ENCODE measurements at places on chromosomes 1 and 21.
A peak's percentile ranks its signal among the peaks of the same experiment; 100 is the strongest.

- no peak for DNase-seq
Observed at GRCh38 chr21:46172863-46173528, 11.3 kb downstream of the SPATC1L start.

DNA sequence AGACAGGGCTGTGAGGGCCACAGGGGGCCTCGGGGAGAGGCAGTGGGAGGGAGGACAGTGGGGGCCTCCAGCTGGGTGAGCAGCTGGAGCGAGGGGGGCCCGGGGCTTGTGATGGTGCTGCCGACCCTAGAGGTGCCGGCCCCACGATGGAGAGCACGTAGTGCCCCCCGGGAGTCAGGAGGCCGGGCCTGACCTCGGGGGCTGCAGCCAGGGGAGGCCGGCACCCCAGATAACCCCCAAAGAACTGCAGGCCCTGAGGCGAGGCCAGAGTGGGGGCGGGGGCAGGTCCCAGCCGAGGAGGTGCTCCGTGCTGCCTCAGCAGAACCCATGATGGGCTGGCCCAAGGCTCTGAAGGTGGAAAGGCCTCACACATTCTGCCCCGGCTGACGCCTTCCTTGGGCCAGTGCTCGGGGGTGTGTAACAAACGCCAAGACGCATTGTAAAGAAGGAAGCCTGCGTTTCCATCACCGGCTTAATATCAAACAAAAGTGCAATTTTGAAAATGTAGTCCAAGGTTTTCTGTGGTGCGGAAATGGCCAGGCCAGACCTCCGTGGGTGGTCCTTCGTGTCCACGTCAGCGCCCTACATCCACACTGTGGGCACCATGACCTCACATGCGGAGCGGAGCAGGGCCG is 55.2 kb downstream of the COL6A1 start:
- DNase-seq, result no peak

DNA sequence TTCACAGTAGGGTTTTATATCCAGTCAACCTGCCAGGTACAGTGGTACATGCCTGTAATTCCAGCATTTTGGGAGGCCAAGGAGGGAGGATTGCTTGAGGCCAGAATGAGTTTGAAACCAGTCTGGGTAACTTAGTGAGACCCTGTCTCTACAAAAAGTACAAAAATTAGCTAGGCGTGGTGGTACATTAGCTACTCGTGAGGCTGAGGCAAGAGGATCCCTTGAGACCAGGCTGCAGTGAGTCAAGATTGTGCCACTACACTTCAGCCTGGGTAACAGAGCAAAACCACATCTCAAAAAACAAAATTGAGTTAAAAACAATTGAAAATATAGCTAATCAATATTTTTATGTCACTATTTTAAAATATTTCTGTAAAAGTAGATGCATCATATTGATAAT is 33.2 kb downstream of the DDI2 start:
- no peak for DNase-seq

- no peak for DNase-seq
Observed at GRCh38 chr1:198018529-198018928, 101.4 kb downstream of the LHX9 start.

DNA sequence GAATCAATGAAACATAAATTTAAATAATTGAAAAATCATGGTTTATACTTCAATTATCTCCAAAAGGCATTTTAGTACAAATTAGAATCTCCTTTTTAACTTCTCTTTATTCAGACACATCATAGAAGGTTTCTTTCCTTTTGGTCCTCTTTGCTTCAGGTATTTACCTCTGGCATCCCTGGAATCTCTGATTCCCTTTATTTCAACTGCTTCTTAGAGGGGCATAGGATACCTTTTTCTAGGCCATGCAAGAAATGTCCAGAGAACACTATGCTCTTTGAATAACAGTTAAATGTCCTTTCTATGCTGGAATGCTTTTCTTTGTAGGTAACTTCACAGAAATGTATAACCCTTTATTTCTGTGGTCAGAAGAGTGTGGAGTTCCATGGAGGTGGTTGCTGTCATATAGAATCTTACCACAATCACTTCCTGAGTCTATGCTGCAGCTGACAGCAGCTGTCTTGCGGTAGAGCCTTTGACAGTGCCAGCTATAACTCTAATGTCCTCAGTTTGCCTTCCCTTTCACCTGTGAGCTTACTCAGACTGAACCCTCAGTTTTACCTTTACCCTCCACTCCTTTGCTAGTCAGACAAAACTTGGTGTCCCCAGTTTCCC is 8.6 kb downstream of the LAMC2 start:
- peak; percentile 15 for DNase-seq

GRCh38 chr1:10736634-10737586 is 59.5 kb downstream of the CASZ1 start:
- DNase-seq, result no peak

GRCh38 chr21:26112975-26113374 is 57.6 kb downstream of the APP start:
- no peak for DNase-seq

- DNase-seq, result no peak
Observed at GRCh38 chr1:231903586-231904081, 277.0 kb downstream of the DISC1 start.

- no peak for DNase-seq
Observed at GRCh38 chr1:34153246-34153645, 11.8 kb downstream of the CSMD2 start.

GRCh38 chr1:22738069-22738435 is 27.4 kb downstream of the EPHB2 start:
- no peak for DNase-seq

DNA sequence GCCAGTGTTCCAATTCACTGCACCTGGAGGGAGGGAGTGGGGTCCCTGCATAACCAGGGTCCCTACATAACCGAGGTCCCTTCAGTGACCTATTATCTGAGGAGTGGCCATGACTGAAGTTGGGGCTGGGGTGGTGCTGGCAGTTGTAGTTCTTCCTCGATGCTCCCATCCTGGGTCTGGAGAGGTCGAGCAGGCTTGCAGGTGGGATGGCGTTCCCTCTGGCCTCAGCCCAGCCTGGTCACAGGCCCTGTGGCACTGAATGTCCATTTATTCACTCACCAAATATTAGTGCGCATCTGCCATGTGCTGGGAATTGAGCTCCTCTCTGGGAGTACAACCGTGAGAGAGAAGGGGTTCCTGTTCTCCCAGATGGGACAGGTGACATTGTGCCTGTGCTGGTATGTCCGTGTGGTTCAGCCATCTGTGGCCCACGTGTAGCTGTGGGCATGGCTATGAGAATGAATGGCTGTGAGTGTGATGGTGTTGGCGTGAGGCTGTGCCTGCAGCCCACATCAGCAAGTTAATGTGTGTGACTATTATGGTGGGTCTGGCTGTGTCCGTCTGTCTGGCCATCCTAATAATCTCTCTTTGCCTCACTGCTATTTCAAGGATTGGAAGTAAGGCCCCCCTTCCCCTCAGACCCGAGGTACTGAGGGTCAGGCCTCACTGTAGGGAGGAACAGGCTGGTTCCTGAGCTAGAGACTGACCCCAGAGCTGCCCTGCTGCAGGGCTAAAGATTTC is 3.9 kb upstream of the SLC6A9 start:
- DNase-seq, result no peak

DNA sequence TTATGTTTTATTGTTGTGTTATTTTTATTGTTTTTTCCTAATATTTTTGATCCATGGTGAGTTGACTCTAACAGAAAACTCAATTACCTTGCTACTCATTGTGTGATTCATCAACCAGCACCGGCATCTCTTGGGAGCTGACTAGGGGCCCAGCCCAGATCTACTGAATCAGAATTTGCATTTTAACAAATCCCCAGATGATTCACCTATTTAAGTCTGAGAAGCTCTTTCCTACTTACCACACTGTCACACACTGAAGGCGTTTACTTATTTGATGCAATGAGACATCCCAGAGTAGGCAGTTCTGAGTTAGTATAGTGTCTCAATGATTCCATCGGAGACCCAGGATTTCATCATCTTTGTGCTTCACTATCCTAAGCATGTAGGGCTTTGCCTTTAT is 416.6 kb downstream of the RWDD3 start:
- DNase-seq, result no peak

- DNase-seq, result no peak
Observed at GRCh38 chr1:32361674-32362473, 411 bp downstream of the FAM229A start.

- no peak for DNase-seq
Observed at GRCh38 chr1:82090104-82090503, 289.4 kb downstream of the ADGRL2 start.

DNA sequence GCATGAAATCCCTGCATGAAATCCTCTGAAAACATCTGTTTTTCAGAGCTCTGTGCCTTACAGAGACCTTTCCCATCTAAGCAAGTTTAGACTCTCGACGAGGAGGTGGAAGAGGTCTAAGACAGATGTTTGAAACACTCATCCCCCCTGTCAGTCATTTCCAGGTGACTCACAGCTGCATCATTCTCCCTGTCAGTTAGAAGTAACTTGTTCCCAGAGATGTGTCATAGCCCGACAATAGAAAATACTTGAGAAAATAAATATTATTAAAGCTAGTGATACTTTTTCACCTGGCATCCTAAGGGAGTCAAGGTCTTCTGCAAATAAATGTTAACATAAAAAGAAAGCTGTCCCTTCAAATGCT is 41.6 kb upstream of the SEC16B start:
- DNase-seq, result no peak

GRCh38 chr1:44829506-44830384 is 13.3 kb downstream of the PTCH2 start:
- DNase-seq, result no peak

- no peak for DNase-seq
Observed at GRCh38 chr1:163046071-163046470, 23.1 kb upstream of the RGS4 start.

- no peak for DNase-seq
Observed at GRCh38 chr1:62240651-62241370, 46.2 kb downstream of the L1TD1 start.

GRCh38 chr1:74422421-74423292 is 89.8 kb downstream of the LRRC53 start:
- DNase-seq, result no peak

DNA sequence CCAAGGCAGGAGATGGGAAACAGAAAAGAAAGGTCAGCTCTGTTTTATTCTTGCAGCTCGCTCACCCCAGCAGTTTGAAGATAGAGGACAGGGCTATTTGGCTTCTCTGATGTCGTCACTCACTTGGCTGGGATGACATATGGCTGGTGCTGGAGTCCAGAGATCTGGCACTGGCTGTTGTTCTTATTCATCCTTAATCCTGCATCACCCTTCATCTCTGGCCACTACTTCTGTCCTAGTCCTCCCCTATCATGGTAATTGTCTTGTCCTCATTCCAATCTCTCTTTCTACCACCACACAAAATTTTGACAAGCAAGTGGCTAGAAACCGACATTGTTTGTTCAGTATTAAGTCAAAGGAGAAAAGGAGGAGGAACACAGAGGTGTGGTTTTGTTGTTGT is 103.8 kb upstream of the PDE4B start:
- no peak for DNase-seq

- no peak for DNase-seq
Observed at GRCh38 chr1:179385510-179385909, 19.7 kb downstream of the AXDND1 start.

- no peak for DNase-seq
Observed at GRCh38 chr1:212401042-212401441, 13.6 kb downstream of the PACC1 start.

DNA sequence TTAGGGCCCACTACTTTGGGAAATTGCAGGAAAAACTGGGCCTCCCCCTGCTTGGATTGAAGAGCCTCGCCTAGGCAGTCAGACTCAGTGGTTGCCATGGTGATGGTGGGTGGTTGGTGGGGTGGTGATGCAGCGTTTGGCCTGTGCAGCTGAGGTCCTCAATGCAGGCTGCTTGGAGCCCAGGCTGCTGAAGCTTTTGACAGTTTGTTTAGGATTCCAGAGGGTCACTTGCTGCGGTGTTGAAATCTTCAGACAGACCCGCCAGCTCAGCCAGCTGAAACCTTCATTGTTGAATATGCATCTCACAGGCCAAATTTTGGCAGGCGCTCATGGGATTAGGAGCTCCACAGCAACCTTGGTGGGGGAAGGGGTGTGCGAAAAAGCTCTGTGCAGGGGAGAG is 67.9 kb downstream of the CACNA1E start:
- no peak for DNase-seq

DNA sequence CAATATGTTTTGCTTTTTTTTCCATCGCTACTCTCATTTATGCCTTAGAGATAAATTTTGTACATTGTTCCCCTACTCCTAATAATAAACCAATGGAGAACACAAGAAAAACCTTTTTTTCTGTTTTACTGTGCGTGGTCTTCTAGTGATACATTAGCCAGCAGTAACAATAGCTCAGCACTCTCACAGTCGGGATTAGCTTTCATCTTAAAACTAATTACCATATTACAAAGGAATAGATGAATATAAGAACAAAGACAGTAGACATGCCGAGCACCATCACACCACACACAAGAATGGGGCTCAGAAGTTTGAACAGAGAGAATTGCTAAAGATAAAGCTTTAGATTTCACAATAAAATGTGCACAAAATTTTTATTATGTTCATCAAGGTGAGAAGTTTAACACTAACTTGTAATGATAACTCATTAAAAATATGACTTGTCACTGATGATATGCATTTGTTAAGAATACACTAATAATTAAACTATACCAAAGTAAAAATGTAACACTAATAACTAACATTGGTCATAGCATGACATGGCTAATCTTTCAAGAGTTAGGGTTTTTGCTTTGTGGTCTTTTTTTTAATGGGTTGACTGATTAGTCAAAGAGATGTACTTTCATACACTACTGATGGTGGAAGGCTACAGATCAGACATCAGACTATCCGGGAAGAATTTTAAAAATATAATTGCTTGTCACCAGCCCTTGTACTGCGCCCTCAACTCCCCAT is 61.8 kb downstream of the EXTL2 start:
- no peak for DNase-seq

DNA sequence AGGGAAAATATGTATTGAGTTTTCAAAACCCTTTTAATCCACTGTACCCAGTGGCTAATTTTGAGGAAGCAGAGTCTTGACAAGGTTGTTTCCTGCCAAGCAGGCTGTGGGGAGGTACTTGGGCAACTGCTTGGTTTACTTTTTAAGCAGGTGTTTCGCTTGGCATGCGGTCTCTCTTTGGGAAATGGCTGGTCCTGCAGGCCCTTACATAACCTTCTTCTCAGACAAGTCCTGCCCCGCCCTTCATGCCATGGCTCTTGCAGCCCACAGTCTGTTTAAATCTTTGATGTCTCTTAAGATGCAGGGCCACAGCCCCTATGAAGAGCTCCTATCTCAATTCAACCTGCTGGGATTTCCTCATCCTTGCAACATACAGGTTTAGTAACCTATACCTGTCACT is 36.0 kb upstream of the ABCD3 start:
- DNase-seq, result no peak

DNA sequence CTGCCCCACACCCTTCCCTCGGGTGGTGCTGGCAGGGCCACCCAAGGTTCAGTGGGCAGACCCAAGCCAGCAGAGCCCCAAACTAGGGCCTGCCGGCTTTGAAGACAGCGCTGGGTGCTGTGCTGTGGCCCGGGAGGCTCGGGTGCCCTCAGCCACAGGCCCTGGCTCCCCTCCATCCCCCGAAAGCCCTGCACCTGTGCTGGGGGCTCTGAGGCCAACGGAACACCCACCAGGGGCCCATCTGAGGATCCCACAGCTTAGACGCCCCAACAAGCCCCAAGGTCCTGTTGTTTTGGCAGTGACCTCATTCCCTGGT is 8.6 kb downstream of the ITGB2 start:
- DNase-seq, result no peak
